ENCODE measurements at places on chromosomes 7 and 10.

DNA sequence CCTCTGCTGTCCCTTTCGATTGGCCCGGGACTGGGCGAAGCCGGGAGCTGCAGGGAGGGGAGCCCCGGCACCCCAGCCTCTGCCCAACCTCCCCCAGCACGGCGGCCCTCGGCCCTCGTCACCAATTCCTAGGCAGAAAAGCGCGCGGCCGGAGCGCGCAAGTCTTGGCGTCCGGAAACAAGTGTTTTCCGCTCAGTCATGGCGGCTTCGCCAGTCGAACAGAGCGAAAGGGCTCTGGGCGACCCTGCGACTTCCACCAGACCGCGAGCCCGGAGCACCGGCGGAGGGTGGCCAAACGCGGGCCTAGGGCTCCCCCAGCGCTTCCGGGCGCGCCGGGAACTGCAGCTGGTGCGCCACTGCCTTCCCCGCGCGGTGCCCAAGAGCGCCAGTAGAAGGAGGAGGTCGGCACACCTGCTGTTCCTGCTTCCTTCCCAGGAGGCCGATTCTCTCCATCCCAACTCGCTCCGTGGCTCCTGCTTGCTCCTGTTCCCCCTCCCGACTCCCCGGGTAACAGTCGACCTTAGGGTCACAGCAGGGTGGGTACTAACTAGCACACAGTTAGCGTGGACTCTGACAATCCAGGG is 729.9 kb downstream of the ZWINT start:
- DNase-seq: no peak

GRCh38 chr10:49090696-49091380 is 24.5 kb downstream of the VSTM4 start:
- DNase-seq: no peak

DNA sequence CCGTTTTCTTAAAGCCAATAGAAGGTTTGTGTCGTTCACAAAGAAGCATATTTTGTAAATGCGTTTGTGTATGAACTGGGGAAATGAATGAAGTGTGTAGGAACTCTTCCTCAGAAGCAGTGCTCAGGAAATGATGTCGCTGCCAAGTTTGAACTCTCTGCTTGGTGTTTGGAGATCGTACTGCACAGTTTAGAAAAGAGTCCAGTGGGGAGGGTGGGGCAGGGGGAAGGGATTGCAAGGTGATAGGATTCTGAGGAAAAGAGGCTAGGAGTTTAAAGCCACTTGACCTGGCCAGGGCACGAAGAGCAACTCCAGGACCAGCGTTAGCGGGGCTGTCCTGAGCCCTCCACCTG is 122.2 kb downstream of the CUBN start:
- DNase-seq: no peak

DNA sequence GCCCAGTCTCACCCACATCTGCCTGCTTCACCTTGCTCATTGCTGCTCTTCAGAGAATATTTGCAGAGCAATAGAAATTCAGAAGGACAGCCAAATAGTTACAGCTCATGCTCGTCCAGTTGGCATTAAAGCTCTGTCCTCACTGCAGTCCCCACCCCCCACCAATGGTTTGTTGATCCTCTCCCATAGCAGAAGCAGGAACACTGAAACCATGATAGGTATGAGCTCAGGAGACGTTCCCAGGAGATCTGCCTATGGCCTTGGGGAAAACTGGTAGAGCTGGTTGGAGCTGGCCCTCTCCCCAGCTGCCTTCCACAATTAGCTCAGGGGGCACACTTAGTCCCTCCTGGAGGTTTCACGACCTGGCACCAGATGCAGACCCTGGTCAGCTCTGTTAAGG is 68.6 kb upstream of the KMT2C start:
- no peak for DNase-seq

- DNase-seq: no peak
Observed at GRCh38 chr7:130228840-130229502, 21.3 kb downstream of the SSMEM1 start.

DNA sequence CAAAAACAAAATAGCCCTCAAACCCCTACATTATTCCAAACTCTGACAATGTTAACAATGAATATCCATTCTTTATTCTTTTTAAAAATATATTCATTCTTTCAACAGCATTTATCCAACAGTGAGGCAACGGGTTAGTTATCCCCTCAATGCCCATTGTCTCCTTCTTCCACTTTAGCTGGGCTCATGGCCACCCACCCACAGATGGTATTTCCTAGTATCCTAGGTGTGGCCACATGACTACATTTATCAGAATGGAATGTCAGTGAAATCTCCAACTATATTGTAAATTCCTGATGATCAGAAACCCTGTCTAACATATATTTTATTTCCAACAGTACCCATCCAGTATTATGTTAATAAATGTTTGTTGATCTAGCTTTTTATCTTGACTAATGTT is 13.6 kb downstream of the HOXA1 start:
- DNase-seq: no peak

DNA sequence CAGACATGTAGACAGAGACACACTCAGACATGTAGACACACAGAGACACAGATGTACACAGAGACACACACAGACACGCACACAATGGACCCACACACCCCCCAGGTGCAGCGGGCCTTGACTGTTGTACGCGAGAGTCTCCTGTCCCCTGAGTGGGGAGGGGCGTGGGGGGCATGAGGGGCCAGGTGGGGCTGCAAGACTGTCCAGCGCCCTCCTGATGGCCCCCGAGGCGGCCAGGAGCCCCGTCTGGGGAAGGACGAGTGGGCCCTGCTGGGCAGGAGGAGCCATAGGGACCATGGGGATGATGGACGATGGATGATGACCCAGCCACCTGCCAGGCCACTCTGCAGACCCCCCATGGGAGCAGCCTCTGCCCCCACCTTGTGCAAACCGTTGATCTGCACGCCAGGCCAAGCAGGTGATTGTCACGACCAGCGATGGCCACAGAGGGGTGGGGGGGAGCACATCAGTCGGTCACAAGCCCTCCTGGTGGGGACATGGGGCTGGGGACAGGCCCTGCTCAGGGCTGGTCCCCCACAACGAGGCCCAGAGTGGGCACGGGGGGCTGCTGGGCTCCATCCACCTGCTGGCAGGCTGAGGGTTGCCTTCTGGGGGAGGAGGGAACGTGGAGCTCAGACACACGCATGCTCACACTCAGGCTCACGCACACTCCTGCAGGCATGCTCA is 11.6 kb downstream of the VENTX start:
- DNase-seq: no peak

DNA sequence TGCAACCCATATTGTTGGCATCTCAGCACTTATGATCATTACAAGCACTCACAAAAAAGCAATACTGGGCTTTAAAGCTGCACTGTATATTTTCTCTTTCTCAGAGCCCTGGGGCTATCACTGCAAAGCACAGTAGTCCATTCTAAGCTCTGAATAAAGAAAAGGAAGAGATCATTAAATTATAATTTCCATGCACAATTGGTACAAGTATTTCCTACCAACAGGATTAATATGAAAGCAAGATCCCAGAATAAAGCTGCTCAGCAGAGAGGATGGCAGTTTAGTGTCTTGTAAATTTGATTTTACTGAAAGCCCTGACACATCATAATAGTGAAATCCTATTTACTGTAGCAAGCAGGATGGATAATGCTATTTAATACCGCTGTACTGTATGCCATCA is 205.3 kb downstream of the CHCHD3 start:
- no peak for DNase-seq

GRCh38 chr10:98509745-98510144 is 63.0 kb upstream of the HPS1 start:
- no peak for DNase-seq

GRCh38 chr7:33816106-33816505 is 89.2 kb upstream of the BMPER start:
- DNase-seq: no peak

DNA sequence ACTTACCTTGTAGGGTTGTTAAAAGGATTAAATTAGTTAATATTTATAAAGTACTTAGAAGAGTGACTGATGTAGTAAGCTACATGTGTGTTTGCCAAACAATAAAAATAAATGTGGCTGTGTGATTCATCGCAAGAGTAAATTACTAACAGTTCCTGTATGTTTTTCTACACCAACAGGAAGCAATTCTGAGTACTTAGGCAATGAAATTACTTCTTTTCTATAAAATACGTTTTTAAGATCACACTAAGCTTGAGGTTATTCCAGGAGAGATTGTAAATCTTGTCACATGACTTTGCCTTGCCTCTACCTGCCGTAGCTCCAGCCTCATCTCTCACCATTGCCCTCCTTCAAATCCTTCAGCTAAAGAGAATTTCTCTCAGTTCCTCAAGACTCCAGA is 18.1 kb upstream of the GSTK1 start:
- no peak for DNase-seq

- DNase-seq: no peak
Observed at GRCh38 chr7:74027683-74028320, at the start of gene ELN. TSS of gene ELN (plus strand) at chr7:74028173. CDS start at chr7:74028188, 15 bp downstream.

DNA sequence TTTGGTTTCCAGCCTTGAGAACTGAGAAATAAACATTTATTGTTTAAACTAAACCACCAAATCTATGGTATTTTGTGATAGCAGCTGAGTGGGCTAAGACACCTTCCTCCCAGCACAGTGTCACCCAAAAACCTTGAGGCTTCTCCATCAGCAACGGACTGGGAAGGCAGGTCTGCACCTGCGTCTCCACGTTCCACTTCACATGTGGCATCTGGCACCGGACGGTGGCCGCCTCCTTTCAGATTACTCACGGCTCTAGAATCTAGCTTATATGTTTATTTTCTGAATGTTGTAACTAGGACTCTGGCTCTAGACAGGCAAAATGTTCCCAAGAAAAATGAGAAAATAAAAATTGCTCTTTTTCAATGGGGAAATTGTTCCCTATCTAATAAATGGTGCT is 201.0 kb downstream of the ADARB2 start:
- no peak for DNase-seq

DNA sequence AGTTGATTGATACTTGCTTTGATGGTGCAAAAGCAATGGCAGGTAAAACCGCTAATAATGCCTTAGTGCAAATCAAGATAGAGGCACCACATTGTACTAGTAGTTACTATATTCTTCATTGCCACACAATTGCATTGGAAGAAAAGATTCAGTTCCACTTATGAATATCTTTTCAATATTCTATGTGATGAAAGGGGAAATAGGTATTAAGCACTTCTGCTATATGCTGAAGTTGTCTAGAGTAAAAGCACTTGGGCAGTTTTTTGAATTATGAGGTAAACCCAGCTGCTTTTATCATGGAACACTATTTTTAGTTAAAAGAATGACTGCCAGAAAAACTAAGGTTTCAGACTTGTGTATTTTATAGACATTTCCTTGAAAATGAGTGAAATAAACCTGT is 15.5 kb downstream of the ENTPD7 start:
- no peak for DNase-seq

GRCh38 chr7:45242698-45243097 is 85.1 kb downstream of the RAMP3 start:
- no peak for DNase-seq

DNA sequence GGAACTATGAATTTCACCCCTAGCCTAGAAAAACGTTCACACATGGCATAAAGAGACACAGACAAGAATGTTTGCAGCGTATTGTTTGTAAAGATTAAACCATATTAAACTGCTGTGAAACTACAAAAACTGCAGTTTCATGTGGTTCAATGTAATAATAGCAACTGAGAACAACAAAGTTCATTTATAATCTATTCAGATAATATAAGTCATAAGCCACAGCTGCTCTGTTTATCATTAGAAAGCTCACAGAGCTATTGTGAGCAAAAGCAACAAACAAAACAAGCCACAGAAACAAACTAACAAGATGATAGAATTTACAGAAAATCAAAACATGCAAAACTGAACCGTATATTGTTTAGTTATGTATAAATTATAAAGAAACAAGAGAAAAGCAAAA is 113.5 kb downstream of the AHR start:
- DNase-seq: no peak

DNA sequence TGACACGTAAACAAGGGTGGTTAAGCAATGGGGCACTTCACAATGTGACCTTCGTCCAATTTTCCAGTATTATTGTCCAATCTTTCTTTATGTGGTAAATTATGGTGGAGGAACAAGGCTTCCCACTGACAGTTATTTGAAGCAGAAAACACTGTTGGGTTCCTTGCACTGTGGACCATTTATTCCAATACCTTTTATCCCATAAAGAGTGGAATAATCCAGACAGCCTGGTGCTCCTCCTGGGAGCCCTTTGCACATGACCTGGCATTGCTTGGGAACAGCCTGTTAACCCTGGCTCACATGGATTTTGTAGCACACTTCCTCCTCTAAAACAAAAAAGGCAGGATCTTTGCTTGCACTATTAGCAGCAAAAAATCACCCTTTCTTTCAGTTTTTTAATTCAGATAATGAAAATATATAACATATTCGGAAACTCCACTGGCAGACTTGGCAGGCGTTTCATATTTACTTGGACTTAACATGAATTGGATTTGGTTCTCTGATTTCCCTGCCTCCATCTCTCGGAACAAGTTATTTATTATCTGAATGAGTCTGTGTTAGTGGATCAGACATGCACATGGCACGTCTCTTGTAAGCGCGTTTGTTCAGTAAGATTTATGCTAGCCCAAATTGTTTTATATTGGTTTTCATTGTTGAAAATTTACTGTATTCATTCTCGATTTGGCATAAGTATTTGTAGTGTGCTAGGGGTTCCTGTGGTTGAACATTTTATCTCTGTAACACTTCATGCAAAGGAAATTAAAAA is 59.3 kb downstream of the BMPER start:
- DNase-seq: no peak

GRCh38 chr10:19825700-19826099 is 9.5 kb downstream of the PLXDC2 start:
- no peak for DNase-seq

- no peak for DNase-seq
Observed at GRCh38 chr10:26468291-26468690, 30.1 kb downstream of the APBB1IP start.

DNA sequence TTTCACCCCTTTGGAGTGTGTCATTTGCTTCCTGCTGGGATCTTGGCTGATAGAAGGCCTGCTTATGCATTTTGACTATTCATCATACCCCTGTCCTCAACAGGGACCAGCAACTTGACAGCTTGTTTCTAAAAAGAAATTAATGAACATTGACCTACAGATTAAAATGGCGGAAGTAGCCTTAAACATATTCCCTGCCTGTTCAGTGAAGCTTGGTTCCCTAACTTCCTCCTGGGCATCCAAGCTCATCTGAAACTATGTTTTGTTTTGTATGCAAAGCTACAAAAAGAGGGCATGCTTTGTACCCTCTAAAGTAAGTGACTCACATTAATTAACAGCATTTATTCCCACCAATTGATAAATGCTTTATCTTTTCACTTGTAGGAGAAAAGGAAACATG is 26.8 kb upstream of the CDK14 start:
- DNase-seq: no peak

Measured in activated CD8-positive, alpha-beta memory T cell treated with anti-CD3 and anti-CD28 coated beads for 1 hour (primary cell).